ENCODE measurements at places on chromosomes 7 and 10.

GRCh38 chr10:105241254-105241653 is 600.2 kb downstream of the SORCS3 start:
- DNase-seq: no peak

DNA sequence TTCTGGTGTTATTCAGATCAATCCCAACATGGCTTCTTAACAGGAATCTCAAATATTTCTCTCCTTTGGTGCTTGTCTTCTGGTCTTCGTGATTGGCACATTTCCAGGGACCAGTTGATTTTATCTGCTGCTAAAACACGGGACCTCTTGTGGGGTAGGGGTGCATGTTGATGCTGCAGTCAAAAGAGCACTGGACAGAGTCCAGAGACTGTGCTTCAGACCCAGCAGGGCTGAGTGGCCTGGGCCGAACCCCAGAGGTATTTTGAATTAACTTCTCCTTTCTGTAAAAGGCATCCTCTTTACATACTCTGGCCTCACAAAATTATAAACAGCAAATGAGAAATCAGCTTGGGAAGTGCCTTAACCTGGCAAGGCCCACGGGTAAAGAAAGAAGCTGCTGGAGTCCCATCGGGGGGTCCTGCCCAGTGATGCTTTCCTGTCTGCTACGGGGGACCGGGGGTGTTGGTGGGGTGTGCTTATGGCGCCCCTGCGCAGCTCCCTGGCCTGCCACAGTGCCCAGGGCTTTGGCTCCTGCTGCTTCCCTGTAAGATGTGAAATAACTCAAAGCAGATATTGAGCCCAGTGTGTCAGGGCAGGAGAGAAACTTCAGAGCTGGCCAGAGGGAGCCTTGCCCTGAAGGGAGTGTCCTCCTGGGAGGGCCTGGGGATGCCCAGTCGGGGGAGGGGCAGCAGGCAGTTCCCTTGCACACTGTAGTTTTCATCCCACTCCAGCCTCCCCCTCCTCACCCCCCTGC is 230.5 kb downstream of the TCF7L2 start:
- DNase-seq: no peak

- peak; percentile 27 for DNase-seq
Measured at GRCh38 chr7:43834463-43835251, 34.7 kb downstream of the MRPS24 start.

GRCh38 chr10:11147722-11148121 is 130.1 kb downstream of the CELF2 start:
- peak; percentile 43 for DNase-seq

DNA sequence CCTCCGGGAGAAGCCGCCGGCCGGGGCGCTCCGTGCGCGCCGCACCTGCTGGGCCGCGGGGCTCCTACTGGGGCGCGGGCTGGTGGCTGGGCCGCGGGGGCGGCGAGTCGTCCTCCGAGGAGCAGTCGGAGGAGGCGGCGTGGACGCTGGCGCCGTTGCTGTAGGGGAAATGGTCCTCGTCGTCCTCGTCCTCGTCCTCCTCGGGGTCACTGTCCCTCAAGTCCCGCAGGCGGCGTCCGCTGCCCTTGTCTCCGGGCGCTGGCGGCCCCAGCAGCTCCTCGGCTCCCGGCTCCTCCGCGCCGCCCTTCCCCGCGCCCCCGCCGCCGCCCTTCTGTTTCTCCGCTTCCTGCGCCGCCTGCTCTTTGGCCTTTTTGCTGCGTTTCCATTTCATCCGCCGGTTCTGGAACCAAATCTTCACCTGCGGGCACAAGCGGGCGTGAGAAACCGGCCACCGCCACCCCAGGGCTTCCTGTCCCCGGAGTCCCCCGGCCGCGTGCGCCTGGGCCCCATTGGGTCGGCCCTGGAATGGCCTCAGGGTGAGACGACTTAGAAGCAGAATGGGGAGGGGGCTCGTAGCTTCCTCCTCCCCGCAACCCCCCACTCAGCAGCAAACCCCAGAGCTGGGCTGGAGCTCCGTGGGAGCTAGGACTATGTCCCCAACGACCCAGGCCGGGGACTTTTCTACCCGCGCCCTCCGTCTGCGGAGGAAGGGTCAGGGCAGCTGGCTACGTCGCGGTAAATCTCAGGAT is 4.8 kb downstream of the MNX1 start:
- peak; percentile 23 for DNase-seq

DNA sequence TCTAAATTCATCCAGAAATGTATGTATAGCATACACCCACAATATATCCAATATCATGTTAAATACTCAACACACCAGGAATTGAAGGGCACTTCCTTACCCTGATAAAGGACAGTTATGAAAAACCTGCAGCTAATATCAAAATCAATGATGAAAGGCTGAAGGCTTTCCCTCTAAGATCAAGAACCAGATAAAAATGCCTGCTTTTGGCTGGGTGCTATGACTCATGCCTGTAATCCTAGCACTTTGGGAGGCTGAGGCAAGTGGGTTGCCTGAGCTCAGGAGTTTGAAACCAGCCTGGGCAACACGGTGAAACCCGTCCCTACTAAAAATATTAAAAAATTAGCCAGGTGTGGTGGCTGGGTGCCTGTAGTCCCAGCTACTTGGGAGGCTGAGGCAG is 21.6 kb upstream of the UPP1 start:
- no peak for DNase-seq

DNA sequence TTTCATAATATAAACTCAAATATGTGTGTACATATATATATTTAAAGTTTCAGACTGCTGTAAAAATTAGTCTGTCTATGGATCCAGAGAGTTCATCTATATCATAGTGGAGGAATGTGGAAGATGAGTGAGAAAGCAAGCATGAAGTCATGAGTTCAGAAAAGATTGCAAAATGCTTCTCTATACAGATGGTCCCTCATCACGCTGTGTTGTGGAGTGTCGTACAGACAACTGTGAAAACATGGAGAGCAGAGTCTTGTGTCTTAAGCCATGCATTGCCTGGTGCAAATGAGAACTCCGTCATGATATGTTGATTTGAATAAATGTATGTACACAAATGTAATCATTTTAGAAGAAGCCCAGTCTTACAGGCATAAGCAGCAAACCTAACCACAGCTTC is 316.9 kb downstream of the CNTNAP2 start:
- no peak for DNase-seq

- no peak for DNase-seq
Measured at GRCh38 chr10:109941236-109941862, 18.0 kb upstream of the XPNPEP1 start.

DNA sequence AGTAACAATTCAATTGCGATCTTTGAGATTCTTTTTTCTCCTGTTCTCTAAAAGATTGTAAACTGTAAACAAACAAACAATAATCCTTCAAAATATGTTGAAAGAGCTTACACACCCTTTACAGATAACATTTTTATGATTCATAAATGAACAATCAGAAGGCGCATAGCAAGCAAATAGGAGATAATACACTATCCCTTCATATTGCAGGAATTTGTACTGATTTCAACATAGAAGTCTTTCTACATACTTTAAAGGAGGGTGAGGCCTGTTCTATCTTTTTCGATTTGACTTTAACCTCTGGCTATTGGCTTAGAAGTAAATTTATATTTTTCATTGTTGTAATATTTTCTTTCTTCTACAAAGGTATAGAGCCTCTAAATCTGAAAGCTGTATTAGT is 57.2 kb downstream of the TFEC start:
- no peak for DNase-seq

DNA sequence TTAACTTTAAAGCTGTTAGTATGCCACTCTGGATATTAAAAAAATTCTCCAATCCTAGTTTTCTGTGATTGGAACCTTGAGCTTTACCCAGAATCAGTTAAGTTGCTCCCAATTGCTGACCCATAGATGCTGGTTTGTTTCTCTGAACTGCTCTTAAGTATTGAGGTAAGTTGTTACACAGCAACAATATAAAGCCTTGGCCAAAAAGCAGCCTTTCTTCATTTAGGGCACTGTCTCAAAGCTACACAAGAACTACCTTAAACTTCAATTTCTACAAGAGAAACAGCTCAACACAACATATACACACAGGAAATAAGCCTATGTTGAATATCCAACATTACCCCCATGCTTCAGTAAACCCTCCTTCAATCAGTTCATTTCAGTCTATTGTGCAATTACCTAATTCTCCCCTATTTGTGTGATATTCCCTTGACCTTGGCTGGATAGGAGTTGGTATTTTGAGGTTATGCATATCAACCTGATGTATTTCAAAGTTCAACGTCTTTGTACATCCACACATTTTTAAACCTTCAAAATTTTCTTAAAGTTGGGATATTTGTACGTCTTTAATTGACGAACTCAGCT is 11.5 kb downstream of the HNRNPA2B1 start:
- no peak for DNase-seq

- no peak for DNase-seq
Measured at GRCh38 chr10:104317269-104317710, 21.0 kb downstream of the ITPRIP start.

GRCh38 chr10:72802763-72803505 is 90.6 kb upstream of the OIT3 start:
- no peak for DNase-seq

DNA sequence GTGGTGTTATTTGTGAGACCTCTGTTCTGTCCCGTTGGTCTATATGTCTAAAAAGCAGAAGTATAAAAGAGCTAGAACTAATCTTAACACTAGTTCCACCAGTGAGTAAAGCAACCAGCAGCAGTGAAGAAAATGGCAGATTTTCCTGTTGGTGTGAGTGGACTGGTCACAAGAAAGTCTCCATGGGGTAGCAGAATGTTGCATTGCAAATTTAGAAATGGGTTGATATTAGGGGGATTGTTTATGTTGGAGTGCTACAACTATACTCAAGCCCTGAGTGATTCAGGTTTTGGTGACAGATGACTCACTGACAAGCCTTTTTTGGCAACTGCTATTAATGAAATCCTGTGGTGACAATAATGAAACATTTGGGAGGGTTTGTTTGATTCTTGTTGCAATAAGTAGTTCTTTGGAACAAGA is 5.6 kb downstream of the AVL9 start:
- no peak for DNase-seq

DNA sequence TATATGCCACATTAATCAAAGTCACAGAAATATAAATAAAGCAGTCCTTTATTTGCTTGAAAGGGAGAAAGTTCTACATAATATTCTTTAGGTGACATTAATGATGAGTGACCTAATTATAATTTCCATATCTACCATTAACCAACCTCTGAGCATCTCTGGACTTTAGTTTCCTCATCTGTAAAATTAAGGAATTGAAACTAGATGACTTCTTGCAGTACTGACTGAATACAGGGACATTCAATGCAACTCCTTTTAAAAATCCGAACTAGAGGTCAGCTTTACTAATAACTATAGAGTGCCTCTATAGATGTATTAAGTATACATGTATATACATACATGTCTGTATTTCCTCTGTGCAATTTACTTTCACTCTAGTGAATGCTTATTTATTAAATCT is 3.9 kb downstream of the FMC1 start:
- no peak for DNase-seq

GRCh38 chr10:11687357-11687771 is 54.8 kb upstream of the ECHDC3 start:
- no peak for DNase-seq

DNA sequence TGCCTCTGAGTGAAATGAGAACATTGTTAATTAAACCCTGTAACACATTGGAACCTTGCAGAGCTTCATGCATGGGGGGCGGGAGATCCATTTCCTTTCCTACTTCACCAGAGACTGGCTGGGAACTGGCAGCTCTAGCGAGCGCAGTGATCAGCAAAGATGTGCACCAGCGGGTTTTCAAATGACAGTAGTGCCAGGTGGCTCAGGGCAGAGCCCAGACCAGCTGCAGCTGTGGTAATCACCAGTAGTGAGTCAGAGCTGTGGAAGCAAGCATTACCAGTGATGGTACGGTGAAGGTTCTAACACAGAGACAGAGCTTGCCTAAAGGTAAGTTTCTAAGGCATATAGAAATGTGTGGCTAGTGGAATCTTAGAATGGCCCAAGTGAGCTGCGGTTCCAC is 1009.7 kb upstream of the CELF2 start:
- no peak for DNase-seq

DNA sequence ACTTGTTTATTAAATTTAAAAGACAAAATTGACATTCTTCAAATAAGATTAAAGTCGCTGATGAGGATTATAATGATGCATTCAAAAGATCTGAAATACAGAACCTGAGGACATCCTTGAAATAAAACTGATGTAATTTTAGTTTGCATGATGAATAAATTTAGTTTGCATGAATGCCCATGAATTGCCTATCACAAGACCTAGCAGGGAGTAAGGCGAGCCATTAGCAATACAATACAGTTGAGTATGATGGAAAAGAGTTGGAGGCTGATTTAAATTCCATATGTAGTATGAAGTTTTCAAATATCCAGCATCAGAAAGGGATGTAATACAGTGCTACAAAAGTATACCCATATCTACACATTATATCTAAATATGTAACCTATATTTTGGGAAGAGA is 321.3 kb downstream of the CACNA2D1 start:
- no peak for DNase-seq

- no peak for DNase-seq
Measured at GRCh38 chr10:84845628-84846261, 517.4 kb downstream of the CCSER2 start.

DNA sequence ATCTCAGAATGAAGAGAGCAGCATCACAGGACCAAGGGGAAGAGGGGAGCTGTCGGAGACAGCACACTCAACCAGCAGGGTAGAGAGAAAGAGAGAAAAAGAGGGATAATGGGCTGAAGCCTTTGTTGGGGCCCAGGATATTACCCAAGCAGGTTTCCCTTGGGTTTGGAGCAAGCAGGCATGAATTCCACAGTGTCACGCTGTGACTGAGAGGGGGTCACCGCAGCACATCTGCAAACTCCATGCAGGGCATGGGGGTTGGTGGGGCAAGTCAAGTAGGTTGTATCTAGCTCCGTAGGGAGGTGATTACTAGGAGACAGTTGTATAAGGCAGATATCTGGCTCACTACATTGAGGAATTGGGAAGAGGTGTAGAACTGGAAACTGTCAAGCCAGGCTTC is 42.2 kb upstream of the SEMA3E start:
- no peak for DNase-seq

GRCh38 chr10:96720422-96721206 is at the start of gene PIK3AP1:
PIK3AP1 (minus strand) TSS chr10:96720514; CDS start chr10:96720394, 120 bp downstream.
- DNase-seq: peak; percentile 67

GRCh38 chr7:38027884-38028455 is 107.5 kb downstream of the EPDR1 start:
- DNase-seq: no peak

GRCh38 chr7:112404321-112404720 is 45.9 kb upstream of the IFRD1 start:
- DNase-seq: no peak

GRCh38 chr7:118104812-118105441 is 79.0 kb upstream of the LSM8 start:
- DNase-seq: no peak

DNA sequence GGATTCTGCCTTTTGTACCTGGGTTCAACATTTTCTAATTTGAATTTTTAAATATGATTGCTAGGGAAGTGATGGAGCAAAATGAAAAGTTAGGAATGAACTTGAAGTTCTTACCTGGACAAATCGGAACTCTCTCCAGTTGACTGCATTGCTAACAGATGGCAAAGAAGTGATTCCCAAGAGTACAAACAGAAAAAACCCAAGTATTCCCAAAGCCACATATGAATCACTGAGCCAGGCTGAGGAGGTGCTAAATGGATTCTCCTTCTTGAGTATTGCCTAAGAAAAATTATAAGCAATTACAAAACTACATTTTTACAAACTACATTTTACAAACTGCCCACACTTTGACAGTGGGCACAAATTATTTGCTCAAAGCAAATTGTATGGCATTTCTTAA is 25.9 kb downstream of the STEAP4 start:
- no peak for DNase-seq

Measured in stimulated activated naive CD8-positive, alpha-beta T cell treated with anti-CD3 and anti-CD28 coated beads, Interleukin-15, Interleukin-2, amounts not matched to agents 100 U/mL and 50 U/mL, for 24 hours (primary cell).